ENCODE measurements at places on chromosomes 3 and 15.

- no peak for DNase-seq
Observed at GRCh38 chr3:83011481-83011880, 1250.0 kb upstream of the GBE1 start.

DNA sequence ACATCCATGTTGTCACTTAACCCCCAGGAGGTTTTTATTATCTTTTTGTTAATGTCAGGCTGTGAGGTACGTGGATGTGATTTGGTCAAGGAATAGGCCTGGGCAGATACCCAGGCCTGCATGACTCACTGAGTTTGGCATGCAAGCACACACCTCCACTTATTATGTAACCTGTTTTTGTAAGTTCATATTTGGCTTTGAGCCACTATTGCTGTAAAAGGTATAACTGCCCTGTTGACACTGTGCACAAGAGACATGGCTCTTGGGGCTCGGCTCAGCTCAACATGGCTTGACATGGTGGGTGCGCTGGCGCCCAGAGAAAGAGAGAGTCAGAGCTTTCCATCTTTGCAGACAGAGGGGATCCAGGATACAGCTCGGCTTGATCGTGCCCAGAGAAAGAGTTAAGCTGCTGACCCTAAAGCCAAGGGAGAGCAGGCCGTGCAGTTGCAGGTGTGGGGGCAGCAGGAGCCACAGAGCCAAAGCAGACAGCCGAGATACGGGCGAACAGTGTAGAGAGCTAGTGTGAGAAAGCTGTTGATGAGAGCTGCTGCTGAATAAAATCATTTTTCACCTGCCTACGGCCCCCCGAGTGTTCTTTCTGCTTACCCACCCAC lies 67.9 kb upstream of the UNC13C start:
- no peak for DNase-seq

DNA sequence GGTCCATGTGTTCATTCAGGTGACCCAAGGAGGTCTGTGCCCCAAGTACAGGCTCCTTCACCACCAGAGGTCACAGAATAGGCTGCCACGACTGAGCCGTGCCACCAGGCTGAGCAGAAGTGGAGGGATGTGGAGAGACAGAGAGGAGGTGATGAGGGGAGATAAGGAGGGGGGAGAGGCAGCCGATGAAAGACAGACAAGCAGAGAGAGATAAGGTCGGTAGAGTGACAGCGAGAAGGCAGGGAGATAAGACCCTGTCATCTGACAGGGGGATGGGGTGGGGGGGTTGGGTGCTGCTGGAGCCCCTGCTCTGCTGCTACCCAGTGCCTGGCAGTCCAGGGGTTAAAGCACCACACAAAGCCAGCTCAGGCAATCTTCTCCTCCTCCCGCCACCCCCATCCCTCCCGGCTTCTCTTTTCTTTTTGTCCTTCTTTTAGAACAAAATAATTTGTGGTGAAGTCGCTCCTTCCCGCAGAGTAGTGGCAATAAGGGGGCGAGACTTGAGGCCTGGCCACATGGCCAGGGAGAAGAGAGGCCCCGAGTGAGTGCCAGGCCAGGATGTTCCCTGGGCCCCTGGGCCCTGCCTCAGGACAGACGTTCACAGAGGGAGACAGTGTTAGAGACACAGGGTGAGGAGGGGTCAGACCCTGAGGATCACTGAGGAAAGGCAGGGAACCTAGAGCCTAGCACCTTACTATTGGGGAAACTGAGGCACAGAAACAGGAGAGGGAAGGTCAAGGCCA lies 67.9 kb downstream of the CACNA2D2 start:
- DNase-seq: no peak

DNA sequence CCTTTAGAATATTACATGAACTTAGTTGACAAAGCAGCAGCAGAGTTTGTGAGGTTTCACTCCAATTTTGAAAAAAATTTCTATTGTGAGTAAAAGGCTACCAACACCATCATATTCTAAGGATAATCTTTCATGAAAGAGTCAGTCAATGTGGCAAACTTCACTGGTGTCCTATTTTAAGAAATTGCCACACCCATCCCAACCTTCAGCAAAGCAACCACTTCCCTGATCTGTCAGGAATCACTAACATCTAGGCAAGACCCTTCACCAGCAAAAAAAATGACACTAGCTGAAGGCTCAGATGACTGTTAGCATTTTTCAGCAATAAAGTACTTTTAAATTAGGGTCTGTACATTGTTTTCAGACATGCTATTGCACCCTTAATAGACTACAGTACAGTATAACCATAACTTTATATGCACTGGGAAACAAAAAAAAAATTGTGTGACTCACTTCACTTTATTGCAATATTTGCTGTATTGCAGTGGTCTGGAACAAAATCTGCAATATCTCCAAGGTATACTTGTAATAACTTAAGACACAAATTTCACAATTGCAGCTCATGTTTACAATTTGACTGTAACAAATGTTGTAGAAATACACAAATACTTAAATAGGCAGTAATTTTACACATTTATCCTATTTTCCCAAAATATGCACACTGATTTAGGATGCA lies 38.9 kb upstream of the ALCAM start:
- DNase-seq: no peak

DNA sequence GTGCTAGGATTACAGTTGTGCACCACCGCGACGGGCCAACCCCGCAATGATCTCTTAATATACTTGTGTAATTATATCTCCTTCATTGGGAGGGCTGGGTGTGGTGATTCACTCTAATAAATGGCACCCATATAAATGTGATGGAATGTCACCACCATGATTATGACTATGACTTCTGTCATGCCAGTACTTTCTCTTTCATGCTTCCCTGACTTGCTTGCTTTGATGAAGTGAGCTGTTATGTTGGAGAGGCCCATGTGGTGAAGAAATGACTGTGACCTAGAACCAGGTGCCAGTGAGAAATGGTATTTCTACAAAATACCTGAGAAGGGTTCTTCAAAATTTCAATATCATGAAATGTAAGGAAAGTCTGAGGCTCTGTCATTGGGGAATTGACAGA lies 24.4 kb upstream of the TP63 start:
- DNase-seq: no peak

Measured in activated CD4-positive, CD25-positive, alpha-beta regulatory T cell treated with anti-CD3 and anti-CD28 coated beads, Interleukin-2, amount 50 U/mL, for 72 hours (primary cell).